ENCODE measurements at places on chromosomes 2 and 18.

- ATAC-seq = no peak
These were observed 45.0 kb downstream of the MAP2 start for GRCh38 chr2:209468846-209469245.

- peak; percentile 75 for ATAC-seq
These were observed 53.6 kb upstream of the CAB39 start for GRCh38 chr2:230658877-230659652.

DNA sequence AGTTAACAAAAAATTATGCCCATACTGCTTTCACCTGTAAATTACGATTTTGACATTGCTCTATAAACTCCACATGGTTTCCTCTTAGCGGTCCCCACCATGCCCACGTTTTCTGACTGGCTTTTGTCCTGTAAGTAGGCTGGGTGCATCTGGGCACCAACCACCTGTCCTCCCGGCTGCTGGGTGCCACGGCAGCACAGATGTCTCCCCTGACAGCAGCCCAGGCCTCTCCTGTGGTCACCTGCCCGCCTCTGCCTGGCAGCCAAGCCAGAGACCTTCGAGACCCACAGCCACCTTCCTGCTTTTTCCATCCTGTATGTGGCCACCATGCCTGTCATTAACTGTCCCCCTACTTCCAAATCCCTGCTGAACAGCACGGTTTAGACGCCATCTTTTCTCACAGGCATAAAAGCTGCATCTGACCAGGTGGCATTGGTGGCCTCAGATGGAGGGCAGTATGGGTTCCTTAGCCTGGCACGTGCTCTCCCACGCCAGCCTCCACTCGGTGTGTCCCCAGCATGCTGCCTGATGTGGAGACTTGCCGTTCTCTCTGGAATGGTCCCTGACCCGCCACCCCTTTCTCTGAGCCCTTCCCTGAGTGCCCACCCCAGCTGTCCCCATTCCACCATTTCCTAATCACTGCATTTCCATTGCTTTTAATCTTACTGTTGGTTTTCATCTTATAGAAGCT is 18.9 kb downstream of the SNORC start:
- no peak for ATAC-seq

- no peak for ATAC-seq
These were observed 63.6 kb upstream of the MGAT5 start for GRCh38 chr2:134190062-134190806.

- no peak for ATAC-seq
These were observed 96.0 kb upstream of the NFATC1 start for GRCh38 chr18:79299711-79300110.

DNA sequence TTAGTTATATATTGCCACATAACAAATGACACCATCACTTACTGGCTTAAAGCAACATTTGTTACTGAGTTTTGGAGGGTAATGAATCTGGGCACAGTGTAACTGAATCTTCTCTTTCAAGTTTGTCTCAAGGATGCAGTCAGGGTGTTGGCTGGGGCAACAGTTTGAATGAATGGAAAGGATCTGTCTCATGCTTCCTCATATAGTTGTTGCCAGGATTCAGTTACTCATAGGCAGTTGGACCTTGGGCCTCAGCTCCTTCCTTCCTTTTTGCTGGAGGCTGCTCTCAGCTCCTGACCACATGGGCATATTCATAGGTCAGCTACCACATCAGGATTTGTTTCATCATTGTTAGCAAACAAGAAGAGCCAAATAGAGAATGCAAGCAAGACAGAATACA is 466.1 kb upstream of the MC4R start:
- ATAC-seq = no peak
